Stimulated activated CD4-positive, alpha-beta T cell treated with anti-CD3 and anti-CD28 coated beads, Interleukin-1b, Interleukin-23, amount 100 ng/mL, for 1 hour (primary cell): ENCODE measurements at places on chromosomes 6 and 20.

DNA sequence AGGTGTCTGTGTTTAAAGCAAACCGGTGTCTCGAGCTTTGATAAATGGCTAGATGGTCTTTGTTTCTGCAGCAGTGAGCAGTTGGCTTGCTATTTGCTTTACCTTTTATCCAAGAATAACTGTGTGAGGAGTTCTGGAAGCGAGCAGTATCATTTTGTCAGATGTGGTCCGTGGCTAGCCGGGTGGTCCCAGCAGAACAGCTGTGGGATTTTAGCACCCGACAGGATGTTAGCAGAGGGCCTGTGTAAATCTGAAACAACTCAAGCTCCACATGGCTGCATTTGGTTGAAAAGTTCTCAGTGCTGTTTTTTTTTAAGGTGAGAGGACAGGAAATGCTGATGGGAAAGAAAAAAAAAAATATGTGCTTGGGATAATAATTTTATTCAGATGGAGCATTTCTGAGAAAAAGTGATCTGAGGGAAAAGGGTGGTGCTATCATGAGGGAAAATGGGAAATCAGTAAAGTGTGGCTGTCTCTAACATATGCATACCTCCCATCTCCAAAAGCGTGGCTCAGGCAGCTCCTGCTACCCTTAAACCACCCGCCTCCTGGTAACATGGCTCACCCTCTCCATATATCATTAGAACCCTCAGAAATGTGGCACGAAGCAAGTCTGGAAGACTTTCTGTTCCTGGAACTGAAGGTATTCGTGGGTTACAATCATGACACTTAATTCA, 215.4 kb downstream of the TSHZ2 start:
- DNase-seq: no peak

- DNase-seq: no peak
Observed at GRCh38 chr20:3738111-3739053, 5.9 kb downstream of the HSPA12B start.

DNA sequence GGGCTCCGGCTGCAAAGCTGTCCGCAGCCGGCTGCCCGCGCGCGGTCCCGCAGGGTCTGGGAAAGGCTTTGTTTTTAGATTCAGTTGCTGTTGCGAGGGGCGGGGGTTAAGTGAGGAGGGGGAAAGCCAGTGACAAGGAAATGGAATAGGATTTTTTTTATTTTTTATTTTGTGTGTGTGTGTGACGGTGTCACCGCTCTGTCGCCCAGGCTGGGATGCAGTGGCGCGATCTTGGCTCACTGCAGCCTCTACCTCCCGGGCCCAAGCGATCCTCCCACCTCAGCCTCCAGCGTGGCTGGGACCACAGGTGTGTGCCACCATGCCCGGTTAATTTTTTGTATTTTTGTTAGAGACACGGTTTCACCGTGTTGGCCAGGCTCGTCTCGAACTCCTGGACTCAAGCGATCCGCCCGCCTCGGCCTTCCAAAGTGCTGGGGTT, 615 bp upstream of the UBE2J1 start:
- no peak for DNase-seq

GRCh38 chr20:61043681-61044080, 208.4 kb upstream of the CDH4 start:
- DNase-seq: no peak

DNA sequence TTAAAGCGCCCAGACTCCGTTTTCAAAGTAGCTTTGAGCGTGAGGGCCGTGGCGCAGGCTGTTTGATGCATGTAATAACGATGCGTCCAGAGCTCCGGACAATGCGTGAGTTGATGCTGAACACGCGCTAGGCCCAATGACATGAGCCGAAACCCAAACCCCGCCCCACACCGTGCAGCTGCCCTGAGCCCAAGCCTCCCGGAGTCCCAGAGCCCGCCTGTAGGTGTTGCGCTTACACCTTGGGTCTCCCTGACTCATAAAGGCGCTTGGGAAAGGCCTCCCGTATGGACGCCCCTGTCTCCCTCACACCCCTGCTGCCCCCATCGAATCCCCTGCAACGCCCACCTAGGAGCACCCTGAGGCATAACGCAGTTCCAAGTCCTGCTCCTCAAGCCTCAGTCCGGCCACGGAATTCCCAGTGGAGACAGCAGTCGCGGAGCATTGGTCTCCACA, 87.6 kb downstream of the ERMARD start:
- DNase-seq: no peak
